ENCODE measurements at places on chromosomes 16 and 17.

- no peak for DNase-seq
Observed at GRCh38 chr16:53740476-53740875, 36.5 kb downstream of the FTO start.

GRCh38 chr17:75773121-75773807 is 8.3 kb upstream of the GALK1 start:
- DNase-seq, result no peak

GRCh38 chr16:2026461-2027023 is at the start of gene NHERF2:
NHERF2 (plus strand) TSS chr16:2026902; CDS start chr16:2027006, 104 bp downstream.
- DNase-seq, result no peak

GRCh38 chr16:49659356-49659755 is 196.6 kb downstream of the ZNF423 start:
- DNase-seq, result no peak

GRCh38 chr16:71351558-71351901 is 7.0 kb upstream of the CALB2 start:
- no peak for DNase-seq

DNA sequence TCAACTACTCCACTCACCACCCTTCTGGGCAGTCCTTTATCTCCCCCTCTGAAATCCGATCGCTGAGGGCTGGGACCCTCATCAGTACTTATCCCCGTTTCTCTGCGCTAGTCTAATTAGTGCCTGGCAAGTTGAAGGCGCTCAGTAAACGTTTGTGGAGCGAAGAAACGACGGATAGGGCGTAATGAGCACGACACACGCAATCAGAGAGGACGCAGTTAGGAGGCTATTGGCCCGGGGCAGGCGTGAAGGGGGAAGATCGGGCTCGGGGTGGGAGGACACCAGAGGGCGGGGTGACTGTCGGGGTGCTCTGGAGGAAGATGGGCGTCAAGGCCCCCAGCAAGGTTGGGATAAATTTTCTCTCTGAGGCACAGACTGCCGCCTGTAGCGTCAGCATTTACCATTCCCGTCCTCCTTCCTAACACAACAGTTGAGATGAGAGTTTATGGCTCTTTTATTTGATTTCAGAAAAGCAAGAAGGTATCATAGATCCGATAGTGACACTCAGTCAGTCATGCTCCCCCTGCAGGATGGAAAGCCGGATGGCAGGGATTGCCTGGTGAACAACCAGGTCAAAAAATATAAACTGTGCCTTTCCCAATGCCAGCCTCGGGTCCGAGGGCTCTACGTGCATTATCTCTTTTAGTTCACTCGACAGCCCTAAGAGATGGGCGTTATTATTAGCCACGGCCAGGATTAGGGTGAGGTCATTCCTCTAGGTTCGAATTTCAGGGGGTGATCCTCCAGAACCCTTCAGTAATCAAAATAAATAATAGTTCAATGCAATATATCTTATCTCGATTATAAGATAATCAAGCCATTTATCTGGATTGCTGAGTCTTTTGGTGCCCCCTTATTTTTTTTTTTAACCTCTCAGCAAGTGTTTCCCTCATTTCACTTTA is 9.5 kb upstream of the ARL4D start:
- DNase-seq, result peak; percentile 82

GRCh38 chr17:75611851-75612429 is 21.3 kb upstream of the SMIM5 start:
- DNase-seq, result no peak

GRCh38 chr16:608019-608418 is 18.2 kb downstream of the RAB40C start:
- DNase-seq, result no peak

GRCh38 chr17:72687886-72688285 is 404.6 kb downstream of the SLC39A11 start:
- DNase-seq, result no peak

- DNase-seq, result no peak
Observed at GRCh38 chr16:17414421-17414820, 56.3 kb downstream of the XYLT1 start.

DNA sequence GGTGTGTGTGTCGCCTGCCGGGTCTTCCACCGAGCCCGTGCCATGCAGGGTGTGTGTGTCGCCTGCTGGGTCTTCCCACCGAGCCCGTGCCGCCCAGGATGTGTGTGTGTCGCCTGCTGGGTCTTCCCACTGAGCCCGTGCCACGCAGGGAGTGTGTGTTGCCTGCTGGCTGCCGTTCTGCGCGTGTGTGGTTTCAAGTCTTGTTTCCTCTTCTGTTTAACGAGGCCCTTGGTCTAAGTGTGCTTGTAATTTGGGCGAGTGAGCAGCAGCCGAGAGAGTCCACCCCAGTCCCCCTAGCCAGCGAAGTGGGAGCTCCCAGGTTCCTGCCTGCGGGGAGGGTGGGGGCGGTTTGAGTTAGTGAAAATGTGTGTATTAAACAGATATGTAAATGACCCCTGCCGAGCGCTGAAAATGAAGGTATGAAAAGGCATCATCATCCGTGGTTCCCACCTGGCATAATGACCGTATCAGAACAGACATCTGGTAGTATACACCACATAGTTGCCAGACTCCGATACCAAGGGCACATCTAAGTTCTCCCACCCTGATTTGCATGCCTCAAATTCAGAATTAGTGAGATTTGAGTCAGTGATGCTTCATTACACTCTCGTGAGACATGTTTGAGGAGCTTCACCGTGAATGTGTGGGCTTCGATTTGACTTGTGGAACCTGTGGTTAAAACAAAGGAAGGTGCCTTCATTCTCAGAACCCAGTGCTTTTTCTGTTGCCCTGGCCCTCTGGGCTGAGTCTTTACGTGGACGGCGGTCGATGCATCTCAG is 114.5 kb upstream of the CHMP6 start:
- no peak for DNase-seq

GRCh38 chr17:18318771-18319450 is 3.8 kb downstream of the SMCR8 start:
- no peak for DNase-seq

DNA sequence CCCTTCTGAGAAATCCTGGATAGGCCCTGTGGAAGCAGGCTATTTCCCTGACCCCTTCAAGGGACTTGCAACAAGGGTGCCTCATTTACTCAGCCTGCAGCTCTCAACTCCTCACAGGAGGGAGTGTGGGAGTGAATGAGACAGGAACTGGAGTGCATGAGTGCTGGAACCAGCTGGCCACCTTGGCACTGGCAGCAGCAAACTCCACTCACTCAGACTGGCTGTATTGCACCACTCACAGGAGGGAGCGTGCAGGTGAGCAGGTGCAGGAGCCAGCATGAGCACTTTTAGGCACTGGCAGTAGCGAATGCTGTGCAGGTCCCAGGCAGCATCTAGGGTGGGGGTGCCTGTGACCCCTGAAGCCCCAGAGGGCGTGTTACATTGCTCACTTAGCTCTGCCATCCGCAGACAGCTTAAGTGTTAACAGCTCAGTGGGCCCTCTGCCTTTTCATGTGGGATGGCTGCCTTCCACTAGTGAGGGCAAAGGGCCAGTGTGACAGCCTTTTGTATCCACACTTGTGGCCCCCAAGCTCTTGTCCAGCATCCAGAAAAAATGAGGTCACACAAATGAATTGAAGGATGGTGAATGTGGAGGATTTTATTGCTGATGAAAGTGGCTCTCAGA is 11.0 kb upstream of the ZNHIT3 start:
- DNase-seq, result no peak

- DNase-seq, result no peak
Observed at GRCh38 chr16:72588551-72588950, 416.6 kb upstream of the PMFBP1 start.

DNA sequence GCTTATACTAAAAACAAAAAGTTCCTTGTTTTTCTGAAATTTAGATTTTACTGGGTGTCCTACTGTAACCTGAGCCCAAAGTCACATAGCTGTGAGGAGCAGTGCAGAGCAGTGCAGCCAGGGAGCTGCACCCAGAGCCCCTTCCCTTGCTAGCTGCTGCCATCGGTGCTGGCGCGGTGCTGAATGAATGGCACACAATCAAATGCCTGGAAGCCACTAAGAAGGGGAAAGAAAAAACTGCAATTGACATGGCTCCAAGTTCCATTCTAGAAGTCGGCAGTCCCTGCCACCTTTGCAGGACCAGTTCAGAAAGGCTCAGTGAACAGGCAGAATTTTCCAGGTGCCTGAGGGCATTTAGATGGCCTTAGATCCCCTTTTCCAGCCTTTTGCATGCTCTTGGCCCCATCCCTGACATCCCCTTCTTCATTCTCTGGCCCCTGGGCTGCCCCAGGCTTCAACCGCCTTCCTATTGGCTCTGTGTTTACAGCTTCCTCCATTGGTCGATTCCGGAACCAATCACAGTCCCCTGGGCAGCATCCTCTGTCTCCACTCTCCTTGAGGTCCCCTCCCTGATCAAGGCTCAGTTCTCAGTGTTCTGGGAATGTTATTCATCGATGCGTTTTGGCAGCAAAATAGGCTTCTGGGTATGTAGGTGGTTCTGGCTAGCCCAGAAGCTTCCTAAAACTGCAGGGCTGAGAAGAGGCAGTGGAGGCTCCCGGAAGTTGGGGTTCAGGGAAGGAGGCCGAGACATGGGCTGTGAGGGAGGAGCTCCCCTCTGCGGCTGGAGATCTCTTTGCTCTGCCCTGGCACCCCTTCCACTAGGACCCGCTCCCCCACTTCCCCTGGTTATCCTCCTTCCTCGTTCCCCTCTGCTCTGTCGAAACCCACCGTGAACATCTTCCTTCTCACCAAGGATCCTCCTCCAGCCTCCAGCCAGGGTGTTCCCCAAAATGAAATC is 37.9 kb downstream of the ATP2C2 start:
- no peak for DNase-seq

DNA sequence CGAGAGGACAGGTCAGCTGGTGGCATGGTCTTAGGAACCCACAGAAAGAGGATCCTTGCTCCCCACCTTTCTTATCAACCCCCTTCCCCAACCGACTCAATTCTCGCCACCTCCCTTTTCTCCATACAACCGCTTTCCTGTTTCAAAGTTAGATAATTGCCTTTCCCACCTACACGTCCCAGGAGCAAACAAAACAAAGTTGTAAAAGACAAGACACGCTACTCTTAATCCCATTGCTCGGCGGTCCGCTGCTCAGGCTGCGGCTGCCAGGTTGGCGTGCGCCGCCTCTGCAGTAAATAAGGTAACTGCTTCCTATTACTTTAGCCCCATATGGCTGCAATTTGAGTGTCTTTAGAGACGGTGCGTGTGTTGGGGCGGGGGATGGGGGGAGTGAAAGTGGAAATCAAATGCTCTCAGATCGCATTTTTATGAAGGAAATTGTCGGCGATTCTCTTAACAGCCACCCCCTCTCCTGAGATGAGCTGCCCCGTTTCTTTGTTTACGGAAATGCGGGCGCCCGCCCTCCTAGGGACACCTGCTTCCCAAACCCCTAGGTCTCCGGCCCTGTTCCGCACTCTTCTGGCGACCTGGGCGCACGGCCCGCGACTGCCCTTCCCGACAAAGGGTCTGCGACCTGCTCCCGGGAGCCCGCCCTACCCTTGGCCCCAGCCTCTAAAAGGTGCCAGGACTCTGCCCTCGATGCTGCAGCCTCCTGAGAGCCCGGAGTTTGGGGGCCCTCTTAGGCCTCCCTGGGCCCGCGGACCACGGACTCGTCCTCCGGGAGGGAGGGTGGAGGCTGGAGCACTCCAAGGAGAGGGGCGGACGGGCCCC is 3.7 kb upstream of the CBX8 start:
- DNase-seq, result peak; percentile 58

- DNase-seq, result no peak
Observed at GRCh38 chr16:17757808-17758207, 287.0 kb upstream of the XYLT1 start.

GRCh38 chr17:44216694-44217093 is 2.8 kb downstream of the UBTF start:
- no peak for DNase-seq

DNA sequence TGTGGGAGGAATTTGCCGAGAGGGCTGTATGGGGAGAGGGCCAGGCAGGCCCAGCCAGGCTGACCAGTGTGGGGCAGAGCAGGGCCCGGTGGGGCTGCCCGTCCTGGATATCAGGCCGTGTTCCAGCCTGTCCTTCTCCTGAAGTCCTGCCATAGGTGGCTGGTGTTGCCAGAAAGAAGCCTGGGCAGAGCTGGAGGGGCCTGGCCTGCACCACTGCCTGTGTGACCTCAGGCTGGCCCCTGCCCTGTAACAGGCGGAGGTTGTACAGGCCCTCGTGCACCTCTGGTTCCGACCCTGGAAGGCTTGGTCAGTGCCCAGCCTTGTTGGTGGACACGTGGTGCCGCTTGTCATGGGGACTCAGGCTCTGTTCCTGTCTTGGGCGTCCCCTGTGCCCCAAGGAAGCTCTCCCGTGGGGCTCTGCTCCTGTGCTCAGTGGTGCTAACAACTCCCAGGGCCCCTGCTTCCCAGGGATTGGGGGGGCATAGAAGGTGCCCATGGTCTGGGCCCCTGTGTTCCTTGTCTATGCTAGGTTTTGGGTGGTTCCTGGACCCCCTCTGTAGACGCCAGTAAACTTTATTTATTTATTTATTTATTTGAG is 33.3 kb downstream of the ADCY7 start:
- DNase-seq, result no peak

DNA sequence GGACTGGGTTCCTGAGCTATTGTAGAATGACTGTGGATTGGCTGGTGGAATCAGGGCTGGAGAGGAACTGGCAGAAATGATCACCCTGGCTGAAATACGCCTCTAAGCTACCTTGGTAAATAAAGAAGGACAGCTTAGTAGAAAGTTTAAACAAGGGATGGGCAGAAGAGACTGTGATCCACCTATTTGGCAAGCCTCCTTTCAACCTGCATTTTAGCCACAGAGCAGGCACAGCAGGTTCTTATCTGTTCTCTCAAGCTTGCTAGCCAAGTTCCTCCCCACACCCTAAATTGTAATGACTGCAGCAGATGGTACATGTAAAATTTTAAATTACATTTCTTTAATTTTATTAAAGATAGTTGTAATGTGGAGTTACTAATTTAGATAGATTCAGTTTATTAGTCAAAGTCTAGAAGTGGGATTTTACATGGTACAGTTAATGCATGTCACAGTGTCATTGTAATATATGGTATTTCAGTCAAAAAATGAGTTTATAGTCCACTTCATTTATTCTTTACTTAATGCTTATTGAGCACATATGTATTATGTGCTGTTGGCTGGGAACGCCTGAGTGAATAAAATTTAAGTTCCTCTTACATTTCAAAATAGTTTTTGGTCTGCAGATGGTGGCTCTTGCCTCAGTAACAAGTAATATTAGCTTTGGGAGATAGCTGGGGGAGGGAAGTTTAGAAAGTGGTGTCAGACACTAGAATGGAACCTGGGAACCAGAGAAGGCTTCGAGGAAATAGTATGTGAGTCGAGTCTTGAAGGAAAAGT is 11.2 kb downstream of the EPN2 start:
- DNase-seq, result no peak

DNA sequence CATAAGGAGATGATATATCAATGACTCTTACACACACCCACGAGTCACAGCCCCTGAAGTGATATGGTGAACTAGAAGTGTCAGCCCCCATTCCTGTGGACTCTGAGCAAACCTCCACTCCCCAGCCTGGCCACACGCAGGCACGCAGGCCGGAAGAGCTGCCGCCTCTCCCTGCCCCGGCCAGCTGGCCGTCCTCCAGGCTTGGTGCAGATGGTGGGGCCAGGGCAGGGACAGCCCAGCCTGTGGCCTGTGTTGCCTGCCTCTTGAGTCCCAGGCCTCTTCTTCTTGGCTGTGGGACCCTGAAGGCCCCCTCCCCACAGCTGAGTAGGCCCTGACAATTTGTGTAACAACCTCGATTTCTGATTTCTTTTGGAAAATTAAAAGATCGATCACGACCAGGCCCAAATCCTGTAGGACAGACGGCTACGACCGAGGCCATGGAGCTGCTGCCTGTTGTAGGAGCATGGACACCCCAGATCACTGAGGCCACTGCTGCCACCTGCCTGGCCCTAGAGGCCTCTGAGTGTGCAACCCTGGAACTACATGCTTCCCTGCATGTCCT is 10.0 kb upstream of the MPRIP start:
- DNase-seq, result no peak

- DNase-seq, result no peak
Observed at GRCh38 chr17:52181782-52182181, 23.3 kb upstream of the CA10 start.

- no peak for DNase-seq
Observed at GRCh38 chr16:13997526-13997925, 73.6 kb upstream of the MRTFB start.
